ENCODE measurements at places on chromosomes 7 and 10.

DNA sequence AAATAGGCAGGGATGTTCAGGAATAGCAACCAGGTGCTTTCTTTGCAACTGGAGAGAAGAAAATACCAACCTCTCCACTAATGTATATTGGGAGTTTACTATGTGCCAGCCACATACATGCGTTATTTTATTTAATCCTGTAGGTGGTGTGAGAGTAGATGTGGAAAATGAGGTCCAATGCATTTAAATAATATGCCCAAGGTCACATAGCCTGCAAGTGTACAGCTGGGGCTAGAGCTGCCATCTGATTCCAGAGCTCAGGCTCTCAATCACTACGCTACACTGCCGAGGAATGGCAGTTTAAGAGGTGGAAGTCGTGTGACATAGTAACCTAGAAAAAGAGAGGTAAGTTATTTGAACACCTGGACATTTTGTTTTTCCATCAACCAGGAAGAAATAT is 277.0 kb downstream of the EXOC4 start:
- no peak for DNase-seq

- no peak for DNase-seq
These were observed 31.3 kb downstream of the ZNF783 start for GRCh38 chr7:149293338-149293737.

GRCh38 chr7:145915679-145916078 is 200.9 kb upstream of the CNTNAP2 start:
- no peak for DNase-seq

DNA sequence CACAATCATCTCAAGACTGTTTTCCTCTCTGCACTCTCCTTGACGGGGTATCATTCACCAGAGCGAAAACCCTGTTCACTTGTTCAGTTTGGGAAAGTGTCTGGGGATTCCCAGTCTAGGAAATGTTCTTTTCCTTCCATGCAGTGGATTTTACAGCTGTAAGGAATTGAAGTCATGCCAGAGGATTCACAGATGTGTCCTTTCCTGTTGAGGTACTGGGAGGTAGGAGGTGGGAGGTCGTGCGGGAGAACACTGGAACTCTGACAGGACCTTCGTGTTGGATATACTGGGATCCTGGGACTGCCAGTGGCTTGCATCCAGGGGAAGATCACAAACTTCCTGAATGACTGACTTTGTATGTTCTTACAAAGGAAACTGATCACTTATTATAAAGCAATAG is 185.5 kb downstream of the BMPER start:
- DNase-seq = no peak

DNA sequence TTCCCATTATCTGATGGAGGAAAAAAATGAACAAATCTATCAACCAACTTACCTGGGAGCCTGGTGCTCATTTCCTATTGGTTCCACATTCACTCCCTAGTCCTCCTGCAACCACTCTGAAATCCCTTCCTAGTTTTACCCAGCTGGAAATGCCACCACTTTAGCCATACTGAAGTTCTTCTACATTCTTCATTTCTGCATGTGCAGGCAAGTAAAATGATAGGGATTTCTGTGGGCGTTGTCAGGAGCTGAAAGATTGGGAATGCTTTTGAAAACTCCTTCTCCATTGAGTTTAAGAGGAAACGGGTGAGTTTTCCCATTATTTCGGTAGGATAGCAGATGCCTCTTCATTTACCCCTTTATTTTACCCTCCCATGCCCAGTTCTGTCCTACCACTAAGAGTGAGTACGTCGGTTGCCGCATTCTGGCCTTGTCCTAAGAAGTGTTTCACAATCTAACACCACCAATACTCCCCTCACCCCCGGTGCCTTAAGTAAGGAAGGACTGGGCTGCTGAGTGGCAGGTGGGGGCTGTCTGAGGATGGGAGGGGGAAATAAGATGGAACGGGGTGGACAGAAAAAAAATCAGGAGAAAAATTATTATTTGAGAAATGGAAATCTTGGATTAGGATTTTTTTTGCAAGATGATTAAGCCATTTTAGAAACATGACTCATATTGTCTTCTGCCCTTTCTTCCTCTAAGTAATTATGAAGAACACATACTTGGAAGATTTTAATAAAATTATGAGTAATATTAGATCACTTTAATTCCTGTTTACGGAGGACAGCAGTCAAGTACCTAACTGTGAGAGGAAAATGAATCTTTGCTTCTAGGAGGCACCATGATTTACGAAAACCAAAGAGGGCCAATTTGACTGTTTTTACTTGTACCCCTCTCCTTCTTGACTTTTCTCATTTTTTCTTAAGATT is 13.2 kb upstream of the TAS2R60 start:
- no peak for DNase-seq

DNA sequence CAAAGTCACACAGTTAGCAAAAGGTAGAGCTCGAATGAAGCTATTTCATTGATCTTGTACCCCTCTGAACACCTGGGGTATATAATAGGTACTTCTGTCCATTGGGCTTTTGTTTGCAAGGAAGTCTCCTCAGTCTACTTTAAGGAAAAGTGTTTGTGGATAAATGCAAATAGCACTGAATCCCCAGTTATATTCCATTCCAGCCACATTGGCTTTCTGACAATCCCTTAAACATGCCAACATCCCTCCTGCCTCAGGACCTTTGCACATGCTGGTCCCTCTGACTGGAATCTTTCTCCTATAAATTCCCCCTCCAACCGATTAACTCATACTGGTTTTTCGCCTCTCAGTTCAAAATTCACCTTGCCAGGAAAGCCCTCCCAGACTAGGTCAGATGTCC is 17.1 kb downstream of the DUSP5 start:
- no peak for DNase-seq

GRCh38 chr10:35961501-35961900 is 319.4 kb upstream of the FZD8 start:
- no peak for DNase-seq

GRCh38 chr7:115763347-115763746 is 267.2 kb downstream of the TFEC start:
- DNase-seq = no peak

- no peak for DNase-seq
These were observed 17.3 kb downstream of the ZC3HAV1 start for GRCh38 chr7:139092090-139092796.

DNA sequence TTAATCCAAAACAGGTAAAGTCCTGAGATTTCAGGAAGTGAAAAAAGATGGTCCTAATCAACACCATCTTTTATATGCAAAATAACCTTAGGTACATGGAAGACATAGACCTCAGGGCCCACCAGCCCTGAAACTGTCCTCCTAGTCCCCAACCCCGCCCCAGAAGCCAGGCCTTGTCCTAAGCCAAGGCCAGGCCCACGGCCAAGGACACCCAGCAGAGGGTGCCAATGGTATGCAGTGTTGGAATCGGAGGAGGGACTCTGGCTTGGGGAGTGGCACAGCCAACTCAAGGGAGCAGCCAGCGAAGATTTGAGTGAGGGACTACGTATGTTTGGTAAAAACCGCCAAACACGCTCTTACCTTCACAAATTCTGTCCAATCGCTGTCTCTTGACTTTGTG is 96.7 kb downstream of the ZRANB1 start:
- DNase-seq = no peak

GRCh38 chr10:49081547-49082275 is 33.6 kb downstream of the VSTM4 start:
- no peak for DNase-seq

DNA sequence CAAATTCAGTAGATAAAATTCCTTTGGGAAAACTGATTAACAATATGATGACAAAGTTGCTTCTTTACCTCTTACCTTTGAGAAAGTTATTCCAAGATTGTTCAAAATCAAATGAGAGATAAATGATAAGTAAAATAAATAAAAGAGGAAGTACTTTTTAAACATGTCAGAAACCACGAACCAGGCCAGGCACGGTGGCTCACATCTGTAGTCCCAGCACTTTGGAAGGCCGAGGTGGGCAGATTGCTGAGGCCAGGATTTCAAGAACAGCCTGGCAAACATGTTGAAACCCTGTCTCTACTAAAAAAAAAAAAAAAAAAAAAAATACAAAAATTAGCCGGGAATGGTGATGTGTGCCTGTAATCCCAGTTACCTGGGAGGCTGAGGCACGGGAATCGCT is 296.6 kb downstream of the HGF start:
- no peak for DNase-seq

DNA sequence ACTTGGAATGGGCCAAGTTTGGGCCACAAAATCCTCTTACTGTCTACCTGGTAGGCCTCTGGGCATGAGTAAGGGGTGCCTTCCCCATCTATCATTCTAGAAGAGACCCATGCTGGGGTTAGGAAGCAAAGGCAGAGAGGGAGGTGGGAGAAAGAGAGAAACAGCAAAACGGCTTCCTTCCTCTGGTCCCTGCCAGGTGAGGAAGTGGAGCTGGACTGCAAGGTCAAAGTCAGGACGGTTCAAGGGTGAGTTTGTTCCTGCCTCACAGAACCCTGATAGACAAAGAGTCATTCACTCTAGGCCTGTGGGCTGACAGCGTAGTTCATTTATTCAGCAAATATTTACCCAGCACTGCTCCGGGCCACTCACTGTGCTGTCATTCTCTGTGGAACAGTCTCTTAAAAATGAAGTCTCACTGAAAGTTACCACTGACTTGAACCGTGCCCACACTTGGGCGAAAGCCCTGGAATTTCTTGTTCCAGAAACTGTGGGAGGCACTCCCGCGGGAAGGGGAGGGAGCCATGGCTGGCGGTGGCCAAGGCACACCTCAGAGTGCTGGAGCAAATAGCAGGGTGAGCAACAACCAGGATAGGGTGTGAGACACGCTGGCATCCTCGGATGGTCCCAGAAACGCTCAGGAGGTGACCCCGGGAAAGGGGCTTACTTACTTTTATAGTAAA is 26.2 kb upstream of the ECHDC3 start:
- DNase-seq = no peak

DNA sequence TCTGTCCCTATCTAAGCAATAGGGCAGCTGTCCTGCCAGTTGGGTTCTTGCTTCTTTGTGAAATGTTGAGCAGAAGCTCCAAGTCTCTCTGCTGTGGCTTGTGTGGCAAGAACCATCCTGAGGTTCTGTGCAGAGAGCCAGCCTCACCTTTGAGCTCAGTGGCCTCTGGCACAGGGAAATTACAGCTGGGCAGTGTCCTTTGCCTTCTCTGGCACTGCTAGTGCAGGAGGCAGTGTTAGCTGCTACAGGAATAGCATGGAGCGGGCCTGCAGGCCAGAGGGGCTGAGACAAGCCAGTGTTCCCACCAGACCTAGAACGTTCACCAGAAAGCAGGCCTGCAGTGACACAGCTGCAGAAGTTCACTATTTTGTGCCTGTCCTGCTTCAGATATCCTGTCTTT is 1.8 kb downstream of the PRXL2A start:
- no peak for DNase-seq

GRCh38 chr10:16966991-16967865 is 150.0 kb upstream of the RSU1 start:
- peak; percentile 48 for DNase-seq

- DNase-seq = no peak
These were observed 92.9 kb downstream of the AHR start for GRCh38 chr7:17391366-17391765.

DNA sequence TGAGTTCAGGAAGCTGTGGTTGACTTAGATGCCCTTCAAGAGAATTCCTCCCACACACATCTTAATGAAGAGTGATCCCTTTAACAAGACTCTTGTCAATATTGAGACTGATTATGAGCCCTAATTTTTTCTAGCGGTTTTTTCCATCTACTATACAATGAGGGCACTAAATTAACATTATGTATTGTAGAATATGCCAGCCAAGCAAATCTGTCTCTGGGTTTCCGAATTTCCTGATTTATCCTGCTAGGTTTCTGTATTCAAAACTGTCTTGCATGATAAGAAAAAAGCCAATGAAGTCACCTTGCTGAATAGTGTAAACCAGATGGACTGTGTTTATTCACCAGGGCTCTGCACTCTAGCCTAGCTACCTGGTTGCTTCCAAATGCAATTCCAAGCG is 224.2 kb upstream of the KMT2E start:
- no peak for DNase-seq

- DNase-seq = no peak
These were observed 11.5 kb downstream of the OR6B1 start for GRCh38 chr7:144011458-144012230.

GRCh38 chr10:113226399-113226798 is 276.4 kb downstream of the TCF7L2 start:
- peak; percentile 75 for DNase-seq

DNA sequence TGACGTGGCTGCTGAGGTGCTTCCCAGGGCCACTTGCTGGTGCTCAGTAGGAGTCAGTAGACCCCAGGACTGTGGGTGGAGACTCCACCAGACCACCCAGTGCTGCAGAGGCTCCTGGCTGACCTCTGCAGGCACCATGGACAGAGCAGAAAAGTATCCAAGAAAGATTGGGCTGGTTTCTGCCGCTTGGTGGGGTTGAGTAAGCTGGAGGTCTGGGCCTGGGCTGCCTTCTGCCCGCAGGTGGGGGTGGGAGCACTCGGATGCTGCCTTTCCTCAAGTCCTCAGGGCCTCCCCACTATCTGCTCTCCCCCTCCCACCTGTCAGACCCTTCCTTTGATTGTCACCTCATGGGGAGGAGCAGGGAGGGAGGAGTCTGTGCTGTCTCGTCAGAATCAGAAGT is 91.6 kb downstream of the WDR37 start:
- DNase-seq = no peak

GRCh38 chr7:112481833-112482670 is 1.3 kb downstream of the LSMEM1 start:
- DNase-seq = peak; percentile 39
